Hematopoietic multipotent progenitor cell treated with erythropoietin and hydrocortisone succinate and interleukin-3 and kit ligand, for 6 days (in vitro differentiated cells): ENCODE measurements at places on chromosomes 4 and X.
A peak's percentile ranks its signal among the peaks of the same experiment; 100 is the strongest.

DNA sequence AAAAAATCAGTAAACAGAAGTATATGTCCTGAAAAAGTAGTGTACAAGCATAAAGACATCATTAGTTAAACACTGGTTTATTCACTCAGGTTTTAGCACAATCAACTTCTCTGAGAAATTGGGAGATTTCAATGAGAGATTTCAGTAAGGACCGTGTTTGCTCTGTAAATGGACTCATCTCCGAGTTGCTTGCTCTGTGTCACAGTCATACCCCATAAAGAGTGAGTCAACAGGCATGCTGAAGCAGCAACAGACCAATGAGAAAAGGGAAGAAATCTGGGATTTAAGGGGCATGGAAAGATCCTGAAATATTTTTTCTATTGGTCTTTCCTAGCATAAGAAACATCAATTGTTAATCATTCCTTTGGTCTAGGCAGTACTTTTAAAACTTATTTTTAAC lies 4.7 kb downstream of the GLUD2 start:
- no peak for DNase-seq

- no peak for DNase-seq
These were observed 35.5 kb upstream of the GPC3 start for GRCh38 chrX:134020910-134021309.

GRCh38 chrX:151099001-151099400 lies 77.4 kb upstream of the GPR50 start:
- peak; percentile 90 for DNase-seq

- no peak for DNase-seq
These were observed 77.0 kb upstream of the STX18 start for GRCh38 chr4:4618847-4619246.

GRCh38 chr4:1092026-1092982 lies 21.1 kb downstream of the RNF212 start:
- peak; percentile 35 for DNase-seq

GRCh38 chr4:121421594-121421993 lies 40.8 kb upstream of the QRFPR start:
- DNase-seq: no peak

GRCh38 chrX:70922774-70923473 lies 8.0 kb downstream of the SLC7A3 start:
- no peak for DNase-seq

GRCh38 chr4:151099976-151100417 lies 569 bp downstream of the RPS3A start:
- no peak for DNase-seq

GRCh38 chr4:141642063-141642462 lies 5.7 kb downstream of the IL15 start:
- DNase-seq: no peak

GRCh38 chrX:121457096-121457495 lies 409.7 kb downstream of the GLUD2 start:
- no peak for DNase-seq

GRCh38 chr4:102449751-102450352 lies 51.3 kb upstream of the NFKB1 start:
- DNase-seq: peak; percentile 85

DNA sequence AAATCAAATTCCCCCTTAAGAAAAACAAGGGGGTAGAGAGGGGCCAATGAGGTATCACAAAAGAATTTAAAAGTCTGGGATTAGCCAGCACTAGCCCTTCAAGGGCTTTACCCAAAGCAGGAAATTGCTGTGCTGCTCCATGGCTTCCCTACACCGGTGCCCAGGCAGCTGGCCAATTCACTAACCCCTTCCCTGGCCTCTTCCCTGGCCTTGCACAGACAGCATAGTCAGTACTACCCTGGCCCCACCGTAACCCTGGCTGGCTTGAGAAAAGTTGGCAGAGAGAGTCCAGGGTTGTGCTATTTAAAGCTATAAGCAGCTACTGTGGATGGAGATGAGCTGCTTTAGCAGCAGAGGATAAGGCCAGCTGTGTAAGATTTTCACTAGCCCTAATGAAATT lies 43.1 kb downstream of the ADAMTS3 start:
- DNase-seq: no peak

DNA sequence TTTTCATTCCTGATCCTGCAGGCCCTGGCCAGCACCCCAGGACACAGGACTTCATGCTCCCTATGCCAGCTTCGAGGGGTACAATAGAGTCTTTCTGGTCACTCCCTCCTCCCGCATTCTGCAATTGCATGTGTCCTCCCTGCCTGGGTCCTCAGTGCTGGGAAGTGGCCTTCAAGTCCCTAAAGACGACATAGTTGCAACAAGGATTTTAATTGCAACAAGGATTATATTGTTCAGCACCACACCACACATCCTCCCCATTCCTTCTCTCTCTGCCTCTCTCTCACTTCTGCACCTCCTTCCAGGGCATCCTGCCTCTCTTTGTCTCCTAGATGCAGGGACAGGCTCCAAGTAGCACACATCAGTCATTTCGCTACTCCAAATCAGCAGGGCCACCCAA lies 25.5 kb downstream of the SCD5 start:
- DNase-seq: no peak

- DNase-seq: no peak
These were observed 19.9 kb upstream of the CDS1 start for GRCh38 chr4:84563002-84563401.

- no peak for DNase-seq
These were observed 192.7 kb downstream of the GABRG1 start for GRCh38 chr4:45931154-45931553.

- DNase-seq: no peak
These were observed 34.6 kb downstream of the BCLAF3 start for GRCh38 chrX:19956306-19956705.

DNA sequence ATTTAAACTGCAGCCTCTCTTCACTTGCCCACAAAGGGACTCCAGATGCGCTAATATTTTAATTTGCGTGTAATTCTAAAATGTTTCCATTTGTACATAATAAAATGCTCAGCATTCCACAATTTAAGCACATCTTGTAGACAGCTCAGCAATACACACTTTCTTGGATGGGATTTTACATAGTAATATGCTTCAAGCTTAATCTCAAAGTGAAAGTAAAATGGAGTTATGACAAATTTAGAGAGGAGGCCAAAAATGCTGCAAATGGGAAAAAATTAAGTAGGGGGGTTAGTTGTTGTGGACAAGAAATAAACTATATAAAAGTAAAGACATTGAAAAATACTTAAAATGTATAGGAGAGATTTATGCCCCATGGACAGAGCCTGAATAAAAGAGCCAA lies 149.1 kb downstream of the FBXO8 start:
- DNase-seq: no peak

GRCh38 chr4:159706704-159707103 lies 603.8 kb downstream of the RAPGEF2 start:
- no peak for DNase-seq

- DNase-seq: no peak
These were observed 33.1 kb downstream of the PCDH7 start for GRCh38 chr4:30753316-30753715.

DNA sequence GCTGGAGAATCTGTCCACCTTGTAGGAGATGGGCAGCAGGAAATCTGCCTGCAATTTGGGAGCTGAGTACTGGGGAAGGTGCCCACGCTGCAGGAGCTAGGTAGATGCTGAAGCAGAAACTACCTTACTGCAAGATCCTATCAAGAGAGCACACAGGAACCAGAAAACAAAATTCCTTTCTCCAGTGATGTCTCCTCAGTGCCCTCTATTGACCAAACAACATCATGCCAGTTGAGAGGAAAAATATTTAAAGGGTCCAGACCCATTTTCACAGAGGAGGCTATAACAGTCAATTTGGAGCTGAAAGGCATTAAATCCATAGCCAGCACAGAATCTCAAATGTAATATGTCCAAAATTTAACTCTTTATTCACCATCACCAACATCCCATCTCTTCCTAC lies 406.8 kb downstream of the SLITRK2 start:
- DNase-seq: peak; percentile 0

GRCh38 chr4:75036046-75036830 lies 103.3 kb downstream of the PARM1 start:
- DNase-seq: peak; percentile 28

- DNase-seq: no peak
These were observed 193.2 kb downstream of the RASL11B start for GRCh38 chr4:53055274-53055673.

GRCh38 chr4:139581096-139581495 lies 25.1 kb upstream of the SETD7 start:
- DNase-seq: no peak

- DNase-seq: no peak
These were observed 32.9 kb upstream of the OTUD4 start for GRCh38 chr4:145213245-145213644.

DNA sequence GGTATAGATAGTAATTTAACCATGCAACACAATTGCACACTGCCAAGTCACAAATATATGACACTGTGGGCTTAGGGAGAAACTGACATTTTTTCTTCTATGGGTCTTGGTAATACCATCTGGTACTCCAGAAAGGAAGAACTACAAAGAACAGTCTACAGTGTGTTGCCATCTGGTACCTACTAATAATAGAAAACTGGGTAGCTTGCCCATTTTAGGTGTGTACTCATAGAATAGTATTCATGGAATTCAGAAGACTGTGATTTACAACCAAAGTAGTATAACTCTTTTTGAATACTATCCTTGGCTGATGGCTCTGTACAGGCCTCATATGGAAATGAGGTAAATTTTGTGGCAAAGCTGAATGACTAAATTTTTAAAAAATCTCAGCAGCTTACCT lies 132.6 kb upstream of the RPS6KA6 start:
- DNase-seq: no peak

DNA sequence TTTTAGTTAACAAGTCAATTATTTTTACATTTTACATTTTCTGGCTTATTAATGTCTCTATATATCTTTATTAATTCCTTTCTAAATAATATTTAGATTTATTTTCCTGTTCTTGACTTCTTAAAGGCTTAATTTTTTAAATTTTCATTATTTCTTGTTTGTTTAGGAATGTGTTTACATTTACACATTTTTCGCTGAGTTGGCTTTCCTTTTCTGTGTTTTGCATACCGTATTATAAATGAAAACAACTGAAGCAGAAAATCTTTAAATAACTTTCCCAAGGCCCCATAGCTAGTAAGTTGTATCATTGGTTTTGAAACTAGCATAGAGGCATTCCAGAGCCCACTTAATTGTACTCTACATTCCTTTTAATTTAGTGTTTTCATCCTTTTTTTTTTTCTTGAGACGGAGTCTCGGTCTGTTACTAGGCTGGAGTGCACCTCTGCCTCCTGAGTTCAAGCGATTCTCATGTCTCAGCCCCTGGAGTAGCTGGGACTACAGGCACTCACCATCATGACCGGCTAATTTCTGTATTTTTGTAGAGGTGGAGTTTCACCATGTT lies 261.6 kb downstream of the IQCM start:
- DNase-seq: no peak

- no peak for DNase-seq
These were observed 209.1 kb upstream of the HCCS start for GRCh38 chrX:10902001-10902400.

DNA sequence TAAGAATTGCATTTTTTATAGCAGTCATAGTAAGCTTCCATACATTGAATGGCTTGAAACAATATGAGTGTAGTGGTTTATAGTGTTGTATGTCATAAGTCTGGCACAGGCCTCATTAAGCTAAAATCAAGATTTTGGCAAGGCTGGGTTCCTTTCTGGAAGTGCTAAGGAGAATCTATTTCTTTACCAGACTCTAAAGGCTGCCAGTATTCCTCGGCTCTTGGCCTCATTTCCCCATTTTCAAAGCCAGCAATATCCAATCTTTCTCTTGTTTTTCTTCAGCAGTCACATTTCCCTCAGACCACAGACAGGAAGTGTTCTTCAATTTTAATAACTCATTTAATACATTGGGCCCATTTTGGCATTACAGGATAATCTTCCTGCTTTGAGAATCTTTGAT lies 1155.5 kb upstream of the PABPC4L start:
- DNase-seq: no peak

GRCh38 chr4:4655011-4655410 lies 113.2 kb upstream of the STX18 start:
- DNase-seq: no peak

GRCh38 chrX:134948333-134949241 lies 42.2 kb upstream of the SMIM10 start:
- no peak for DNase-seq

GRCh38 chr4:171817026-171817425 lies 3.8 kb downstream of the GALNTL6 start:
- DNase-seq: no peak

- DNase-seq: no peak
These were observed 3.3 kb downstream of the MYL5 start for GRCh38 chr4:677431-678293.

DNA sequence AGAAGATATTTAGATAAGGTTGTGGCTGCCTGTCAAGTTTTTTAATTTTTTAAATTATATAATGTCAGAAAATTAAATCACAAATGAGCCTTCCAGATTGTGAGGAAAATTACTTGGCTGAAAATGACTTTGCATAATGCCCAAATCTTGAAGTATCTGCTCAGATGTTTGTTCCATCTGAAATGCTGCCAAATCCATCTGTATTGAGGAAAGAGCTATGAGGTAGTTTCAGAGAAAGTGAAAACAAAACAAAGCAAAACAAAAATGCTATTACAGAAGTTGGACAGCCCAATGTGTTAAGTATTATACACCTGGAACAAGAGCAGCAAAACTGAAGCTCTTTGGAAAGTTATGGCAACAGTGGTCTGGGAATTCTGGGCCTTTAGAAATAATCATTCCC lies 23.3 kb upstream of the GUCY1B1 start:
- no peak for DNase-seq

GRCh38 chr4:110627977-110628662 lies 5.2 kb upstream of the PITX2 start:
- DNase-seq: no peak

- DNase-seq: no peak
These were observed 840.7 kb downstream of the DMD start for GRCh38 chrX:32370456-32371205.

- no peak for DNase-seq
These were observed 106.7 kb upstream of the MSX1 start for GRCh38 chr4:4752576-4753401.

DNA sequence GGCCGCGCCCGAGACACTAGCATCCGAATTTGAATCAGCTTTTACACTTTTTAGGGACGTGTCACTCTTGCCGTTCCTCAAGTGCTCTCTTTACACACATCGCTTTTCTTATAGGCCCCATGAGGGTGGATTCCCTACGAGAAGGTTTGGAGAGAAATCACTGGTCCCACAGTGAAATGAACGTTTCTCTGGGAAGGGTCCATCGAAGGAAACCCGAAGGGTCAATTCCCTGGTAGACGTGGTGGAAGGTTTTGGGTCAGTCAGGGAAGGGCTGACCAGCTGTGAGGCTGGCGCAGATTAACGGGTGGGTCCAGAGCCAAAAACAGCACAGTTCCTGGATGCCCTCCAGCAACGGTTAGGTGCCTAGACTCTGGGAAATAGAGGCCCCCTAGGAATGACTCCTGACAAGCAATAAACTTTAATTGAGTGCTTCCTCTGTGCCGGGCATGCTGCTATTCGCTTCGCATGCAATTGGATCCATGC lies 35.9 kb downstream of the ETDC start:
- peak; percentile 24 for DNase-seq

GRCh38 chr4:10253765-10254164 lies 137.2 kb upstream of the WDR1 start:
- no peak for DNase-seq

GRCh38 chr4:146275370-146275769 lies 61.0 kb downstream of the REELD1 start:
- DNase-seq: peak; percentile 28

- DNase-seq: no peak
These were observed 8.3 kb downstream of the CSN2 start for GRCh38 chr4:69957209-69957608.
